ENCODE measurements at places on chromosomes 13 and 19.
A peak's percentile ranks its signal among the peaks of the same experiment; 100 is the strongest.

- DNase-seq, result no peak
These were observed 39.3 kb downstream of the ABCC4 start for GRCh38 chr13:95261956-95262355.

DNA sequence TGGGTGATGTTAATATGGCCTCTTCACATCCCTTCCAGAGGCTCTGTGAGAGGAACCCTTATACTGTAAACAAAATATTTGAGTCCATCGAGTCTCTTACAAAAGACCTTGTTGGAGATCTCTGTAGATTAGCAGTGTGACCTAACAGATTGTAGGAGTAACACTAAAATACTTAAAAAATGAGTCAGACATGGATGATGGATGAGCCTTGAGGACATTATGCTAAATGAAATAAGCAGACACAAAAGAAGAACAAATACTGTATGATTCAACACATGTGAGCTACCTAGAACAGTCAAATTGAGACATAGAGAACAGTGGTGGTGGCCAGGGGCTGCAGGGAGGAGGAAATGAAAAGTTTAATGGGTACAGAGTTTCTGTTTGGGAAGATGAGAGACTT lies 152.2 kb upstream of the UBL3 start:
- no peak for DNase-seq

DNA sequence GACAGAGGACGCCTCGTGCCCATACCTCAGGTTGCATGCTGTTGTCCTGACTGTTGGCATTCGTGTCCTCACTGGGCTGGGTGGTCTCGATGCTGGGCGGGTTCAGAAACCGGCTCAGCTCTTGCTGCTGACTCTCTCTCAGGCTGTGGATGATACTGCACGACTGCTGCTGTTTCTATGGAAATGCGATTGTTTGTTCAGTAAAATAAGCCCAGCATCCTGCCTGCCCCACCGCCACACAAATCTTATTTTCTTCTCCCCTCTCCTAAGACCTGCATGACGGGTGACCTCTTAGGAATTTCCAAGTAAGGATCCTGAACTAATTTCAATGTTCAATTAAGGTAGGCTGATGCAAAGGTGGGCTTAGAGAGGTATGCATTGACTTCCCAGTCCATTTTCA lies 356.5 kb downstream of the NALCN start:
- DNase-seq, result no peak

GRCh38 chr13:100547791-100548201 lies 40.8 kb downstream of the GGACT start:
- no peak for DNase-seq

DNA sequence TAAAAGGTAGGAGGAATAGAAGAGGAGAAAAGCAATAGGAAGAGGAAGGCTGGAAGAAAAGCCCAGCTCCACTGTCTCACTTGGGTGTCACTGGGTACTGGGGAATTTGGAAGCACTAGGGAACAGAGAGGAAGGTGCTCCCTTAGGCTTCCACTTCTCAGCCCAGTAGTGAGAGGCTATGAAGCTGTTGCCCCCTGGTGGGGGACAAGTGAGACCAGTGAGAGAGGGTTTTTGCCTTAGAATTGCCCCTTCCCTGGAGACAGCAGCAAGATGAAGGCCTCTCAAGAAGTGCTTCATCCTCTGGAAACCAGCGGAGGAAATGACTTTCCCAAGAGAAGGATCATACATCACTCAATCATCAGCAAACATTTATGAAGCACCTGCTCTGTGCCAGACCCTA lies 4.7 kb upstream of the ZNF606 start:
- DNase-seq, result no peak

GRCh38 chr19:912181-913079 lies 589 bp downstream of the R3HDM4 start:
- no peak for DNase-seq

DNA sequence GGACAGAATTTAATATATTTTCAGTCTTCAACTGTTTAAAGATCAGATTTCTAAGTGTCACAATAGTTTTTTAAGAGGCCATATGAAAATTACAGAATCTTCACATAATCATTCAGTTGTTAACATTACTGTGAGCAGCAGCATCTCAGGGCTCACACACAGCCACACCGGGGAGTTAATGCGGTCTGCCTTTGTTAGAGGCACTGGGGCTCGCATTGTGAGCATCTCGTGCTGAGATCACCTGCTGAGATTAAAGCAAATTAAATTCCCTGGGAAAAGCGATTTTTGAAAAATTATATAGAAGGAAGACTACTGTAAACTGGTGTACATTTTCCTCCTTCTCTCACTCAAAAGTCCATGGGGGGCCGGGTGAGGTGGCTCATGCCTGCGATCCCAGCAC lies 16.6 kb downstream of the GPR12 start:
- no peak for DNase-seq

DNA sequence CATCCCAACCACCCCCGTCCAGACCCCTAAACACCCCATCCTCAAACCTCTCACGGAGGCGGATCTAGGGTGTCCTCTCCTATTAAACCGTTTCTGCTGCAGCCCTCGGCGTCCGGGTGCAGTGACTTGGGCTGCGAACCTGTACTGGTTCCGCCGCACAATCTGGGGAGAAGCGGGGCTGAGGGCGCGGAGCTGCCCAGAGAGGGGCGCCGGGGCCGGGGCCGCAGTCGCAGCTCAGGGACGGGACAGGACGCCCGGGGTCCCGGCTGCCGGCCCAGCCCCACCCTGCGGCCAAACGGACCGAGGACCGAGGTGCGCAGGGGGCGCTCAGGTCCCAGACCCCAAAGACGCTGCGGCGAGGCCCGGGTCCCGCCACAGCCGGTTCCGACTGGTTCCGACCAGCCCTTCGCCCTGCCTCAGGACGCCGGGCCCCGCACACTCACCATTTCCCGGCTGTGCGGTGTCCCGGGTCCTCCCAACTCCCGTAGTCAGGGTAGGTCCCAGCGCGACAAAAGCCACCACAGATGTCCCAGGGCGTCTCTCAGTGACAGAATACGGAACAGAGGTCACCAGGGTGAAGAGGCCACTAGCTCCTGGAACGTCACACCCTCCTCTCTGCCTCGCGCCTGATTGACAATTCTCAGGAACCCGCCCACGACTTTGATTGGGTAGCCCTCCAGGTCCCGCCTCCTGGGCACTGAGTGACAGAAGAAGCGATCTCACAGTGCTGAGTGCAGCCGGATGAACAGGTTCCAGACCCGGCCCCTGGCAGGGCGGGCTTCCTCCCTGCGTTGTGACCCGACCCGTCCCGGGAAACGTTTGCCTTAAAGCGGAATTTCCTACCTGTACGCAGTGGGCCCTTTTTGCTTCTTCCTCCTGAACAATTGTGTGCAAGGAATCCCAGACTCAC lies at the start of gene ZNF44:
TSS of gene ZNF44 (minus strand) at position 635 of the 910 bp plus-strand sequence. CDS start at position 446, 189 bp downstream.
- peak; percentile 85 for DNase-seq

GRCh38 chr19:40714441-40715299 lies 2.0 kb downstream of the COQ8B start:
- peak; percentile 76 for DNase-seq

GRCh38 chr13:97119943-97120342 lies 102.2 kb upstream of the MBNL2 start:
- no peak for DNase-seq

Measured in stimulated activated CD4-positive, alpha-beta T cell treated with anti-CD3 and anti-CD28 coated beads, Interleukin-1b, Interleukin-23, amount 100 ng/mL, for 1 hour (primary cell).